ELF-1 (cell line): ENCODE measurements at places on chromosomes 7 and 10.

GRCh38 chr7:79159040-79159664 is 294.3 kb downstream of the MAGI2 start:
- DNase-seq = no peak

GRCh38 chr7:29893351-29893965 is 87.2 kb downstream of the WIPF3 start:
- no peak for DNase-seq

DNA sequence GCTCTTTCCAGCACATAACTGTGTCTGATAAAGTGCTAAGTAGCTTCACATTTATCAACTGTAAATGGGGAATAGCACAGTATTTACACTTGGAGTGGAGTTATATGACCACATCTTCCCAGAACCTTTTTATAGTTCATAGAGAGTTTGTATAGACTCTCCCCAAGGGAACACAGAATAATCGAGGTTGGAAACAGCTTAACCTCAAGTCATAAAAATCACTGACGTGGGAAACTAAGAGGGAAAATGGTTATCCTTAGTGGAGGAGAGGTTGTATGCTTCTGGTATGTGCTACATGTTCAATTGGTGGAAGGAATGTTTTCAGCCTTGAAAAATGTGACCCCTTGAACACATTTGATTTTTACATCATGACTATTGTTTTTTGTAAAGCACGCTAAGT is 167.9 kb upstream of the KIAA1217 start:
- DNase-seq = no peak

- no peak for DNase-seq
Observed at GRCh38 chr10:69873135-69873639, 71.5 kb downstream of the COL13A1 start.

DNA sequence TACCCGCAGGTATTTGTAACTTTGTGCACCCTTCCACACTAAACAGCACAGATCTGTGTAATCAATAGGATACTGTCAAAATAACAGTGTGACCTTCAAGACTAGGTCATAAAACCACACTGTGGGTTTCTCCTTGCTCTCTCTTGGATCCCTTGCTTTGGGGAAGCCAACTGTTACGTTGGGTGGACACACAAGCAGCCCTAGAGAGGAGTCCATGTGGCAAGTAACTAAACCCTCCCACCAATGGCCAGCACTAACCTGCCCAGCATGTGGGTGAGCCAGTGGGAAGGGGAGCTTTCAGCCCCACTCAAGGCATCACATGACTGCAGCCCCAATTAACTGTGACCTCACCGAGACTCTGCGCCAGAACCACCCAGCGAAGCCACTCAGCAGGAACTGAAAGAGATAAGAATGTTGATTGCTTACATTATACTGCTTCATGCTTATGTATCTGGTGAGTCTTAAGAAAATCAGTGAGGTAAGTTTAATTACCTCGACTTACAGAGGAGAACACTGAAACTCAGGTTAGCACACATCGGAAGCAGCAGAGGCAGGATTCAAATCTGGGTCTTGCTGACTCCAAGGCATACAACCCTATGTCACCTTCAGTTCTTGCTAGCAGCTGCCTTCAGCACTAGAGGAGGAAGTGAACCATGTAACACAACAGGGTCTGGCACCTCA is 9.4 kb upstream of the ZC3HAV1 start:
- DNase-seq = peak; percentile 48

DNA sequence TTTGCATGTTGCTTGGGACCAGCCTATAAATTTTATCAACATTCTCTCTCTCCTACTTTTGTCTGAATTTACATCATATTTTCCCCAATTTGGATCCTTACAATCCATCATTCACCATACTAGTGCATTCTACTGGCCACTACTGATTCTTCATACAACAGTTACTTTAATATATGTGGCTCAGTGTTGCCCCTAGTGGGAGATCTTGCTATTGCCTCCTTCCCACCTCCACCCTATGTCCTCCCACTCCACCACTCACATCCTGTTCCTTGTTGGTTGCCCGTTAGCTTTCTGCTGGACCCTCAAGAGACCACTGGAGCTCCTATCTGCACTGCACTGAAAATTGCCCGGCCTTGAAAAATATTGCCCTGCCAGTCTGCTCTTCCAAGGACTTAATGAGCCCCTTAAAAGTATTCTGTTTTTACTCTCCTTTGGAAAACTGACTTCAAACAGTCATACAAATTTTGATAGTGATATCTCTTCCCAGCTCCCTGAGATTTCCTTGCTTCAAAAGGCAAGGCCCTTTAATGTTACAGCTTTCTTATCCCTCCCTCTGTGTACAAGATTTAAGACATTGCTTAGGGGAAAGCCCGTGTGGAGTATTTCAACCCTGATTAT is 243.2 kb upstream of the TMEM229A start:
- DNase-seq = peak; percentile 39

- DNase-seq = peak; percentile 39
Observed at GRCh38 chr10:117162093-117163060, 24.3 kb upstream of the VAX1 start.

GRCh38 chr10:133452453-133452852 is 1.3 kb upstream of the SCART1 start:
- DNase-seq = no peak

DNA sequence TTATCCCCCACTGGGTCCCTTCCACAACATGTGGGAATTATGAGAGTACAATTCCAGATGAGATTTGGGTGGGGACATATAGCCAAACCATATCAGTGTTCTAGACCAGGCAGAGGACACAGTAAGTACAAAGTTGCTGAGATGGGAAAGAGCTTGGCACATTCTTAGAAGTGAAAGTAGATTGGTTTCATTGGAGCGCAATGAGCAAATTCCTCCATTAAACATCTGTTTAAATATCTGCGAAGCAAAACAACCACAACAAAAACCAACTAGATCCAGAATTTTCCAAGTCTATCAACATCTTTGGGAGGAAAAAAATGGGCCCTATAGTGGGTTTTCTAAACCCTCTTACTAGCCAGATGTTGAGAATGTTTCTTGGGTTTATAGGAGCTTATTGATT is 80.0 kb upstream of the STEAP1B start:
- DNase-seq = no peak

GRCh38 chr7:136139417-136139816 is 162.3 kb upstream of the MTPN start:
- no peak for DNase-seq

DNA sequence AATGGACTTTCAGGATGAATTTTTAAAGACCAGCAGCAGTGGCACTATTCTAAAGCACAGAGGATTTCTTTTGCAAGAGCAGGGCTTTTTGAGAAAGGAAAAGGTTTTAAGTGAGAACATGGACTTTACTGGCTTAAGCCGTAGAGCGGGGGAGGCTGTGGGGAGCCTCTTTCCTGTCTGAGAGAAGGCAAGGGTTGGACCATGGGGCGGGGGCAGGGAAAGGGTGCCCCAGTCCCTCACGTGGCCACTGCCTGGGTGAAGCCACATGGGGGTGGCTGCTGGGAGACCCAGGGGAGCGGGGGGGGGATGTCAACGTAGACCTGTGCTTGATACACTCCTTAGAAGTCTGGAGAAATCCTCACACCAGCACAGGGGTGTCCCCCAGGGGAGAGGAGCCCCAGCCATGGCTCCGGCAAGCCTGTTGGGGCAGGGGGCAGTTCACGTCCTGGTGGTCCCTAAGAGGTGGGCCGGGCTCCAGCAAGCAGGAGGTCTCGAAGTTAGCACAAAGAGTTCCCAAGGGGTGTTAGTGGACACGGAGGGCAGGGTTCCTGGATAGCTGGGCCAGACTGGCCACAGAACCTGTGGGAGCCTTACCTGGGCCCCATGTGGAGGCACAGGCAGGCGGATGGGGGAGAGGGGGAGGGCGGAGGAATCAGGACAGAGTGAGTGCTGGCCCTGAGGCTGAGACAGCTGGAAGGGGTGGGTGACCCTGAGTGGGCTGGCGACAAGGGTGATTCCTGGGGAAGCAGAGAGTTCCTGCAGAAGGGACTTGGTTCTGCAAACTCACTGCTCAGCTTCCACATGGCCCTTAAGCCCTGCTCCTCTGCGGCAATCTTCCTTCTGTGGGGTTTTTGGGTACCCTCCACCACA is 36.9 kb upstream of the ELFN1 start:
- DNase-seq = no peak

GRCh38 chr7:22435105-22435504 is 64.9 kb downstream of the STEAP1B start:
- DNase-seq = no peak

DNA sequence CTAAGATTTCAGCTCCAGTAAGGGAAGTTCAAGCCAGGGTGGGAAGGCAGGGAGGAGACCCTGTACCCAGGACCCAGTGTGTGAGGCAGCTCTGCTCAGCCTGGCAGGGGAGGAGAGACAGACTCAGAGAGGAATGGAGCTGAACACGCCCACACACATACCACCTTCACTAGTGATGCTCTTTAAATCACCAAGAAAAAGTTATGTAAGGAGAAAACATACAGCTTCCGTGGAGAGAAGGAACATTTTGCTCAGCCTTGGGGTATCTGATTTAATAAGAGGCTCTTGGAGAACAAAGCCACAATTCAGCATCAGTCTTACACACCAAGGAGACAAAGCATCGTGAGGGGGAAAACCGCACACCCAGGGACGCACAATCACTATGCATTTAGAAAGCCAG is 62.9 kb downstream of the PRKAG2 start:
- DNase-seq = no peak

- DNase-seq = peak; percentile 62
Observed at GRCh38 chr7:105580022-105580740, 1.1 kb downstream of the EFCAB10 start.

GRCh38 chr7:111090846-111091245 is at the start of gene LRRN3:
Gene LRRN3 (plus strand): TSS chr7:111091127. CDS start chr7:111122773, 31,646 bp downstream.
- peak; percentile 22 for DNase-seq

DNA sequence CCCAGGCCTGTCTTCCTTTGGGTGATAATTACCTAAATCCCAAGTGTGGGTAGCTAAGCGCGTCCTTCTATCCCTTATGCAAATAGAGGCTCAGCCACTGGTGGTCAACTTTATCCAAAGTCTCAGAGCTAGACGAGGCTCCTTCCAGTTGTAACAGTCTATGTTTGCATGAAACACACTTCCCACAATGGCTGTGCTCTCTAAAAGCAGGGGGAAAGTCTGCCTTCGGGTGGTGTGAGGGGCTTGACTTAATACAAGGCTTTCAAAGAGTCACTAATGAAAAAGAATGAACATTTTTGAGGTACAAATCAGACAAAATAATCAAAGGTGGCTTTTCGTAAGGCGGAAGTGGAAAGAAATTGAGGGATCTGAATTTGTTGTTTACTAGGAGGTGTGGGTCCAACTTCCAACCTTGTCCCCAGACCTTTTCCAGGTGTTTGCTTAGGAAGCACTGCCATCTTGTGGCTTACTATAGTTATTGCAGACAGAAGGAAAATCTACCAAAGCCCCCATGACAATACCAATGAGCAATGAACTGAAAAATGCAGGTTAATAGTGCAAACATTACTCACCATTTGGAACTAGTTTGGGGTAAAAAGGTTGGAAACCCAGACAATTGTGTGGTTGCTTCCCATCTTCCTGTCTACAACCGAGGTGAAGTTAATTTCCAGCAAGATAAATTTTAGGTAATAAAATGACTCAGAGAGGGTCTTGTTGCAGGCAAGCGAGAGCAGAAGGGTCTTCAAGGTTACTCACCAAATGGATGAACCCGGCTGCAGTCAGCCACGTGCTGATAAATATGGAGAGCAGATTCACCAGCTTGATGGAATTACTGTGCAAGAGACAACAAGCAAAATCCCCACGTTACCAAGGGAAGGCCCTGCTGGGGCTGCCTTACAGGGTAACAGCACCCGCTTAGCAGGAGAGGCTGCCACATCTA is 525.7 kb downstream of the KCNMA1 start:
- peak; percentile 64 for DNase-seq

DNA sequence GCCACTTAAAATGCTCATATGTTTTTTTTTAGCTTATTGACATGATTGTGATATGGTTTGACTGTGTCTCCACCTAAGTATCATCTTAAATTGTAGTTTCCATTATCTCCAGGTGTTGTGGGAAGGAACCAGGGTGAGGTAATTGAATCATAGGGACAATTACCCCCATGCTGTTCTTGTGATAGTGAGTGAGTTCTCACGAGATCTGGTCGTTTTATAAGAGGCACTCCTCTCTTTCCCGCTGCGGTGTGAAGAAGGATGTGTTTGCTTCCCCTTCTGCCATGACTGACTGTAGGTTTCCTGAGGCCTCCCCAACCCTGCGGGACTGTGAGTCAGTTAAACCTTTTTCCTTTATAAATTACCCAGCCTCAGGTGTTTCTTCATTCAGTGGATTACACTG is 80.5 kb upstream of the ETV1 start:
- no peak for DNase-seq

- no peak for DNase-seq
Observed at GRCh38 chr7:13731643-13732042, 257.8 kb downstream of the ETV1 start.

GRCh38 chr10:70475661-70476060 is 2.9 kb upstream of the PALD1 start:
- no peak for DNase-seq

GRCh38 chr7:138282997-138283396 is 177.1 kb upstream of the TRIM24 start:
- no peak for DNase-seq

DNA sequence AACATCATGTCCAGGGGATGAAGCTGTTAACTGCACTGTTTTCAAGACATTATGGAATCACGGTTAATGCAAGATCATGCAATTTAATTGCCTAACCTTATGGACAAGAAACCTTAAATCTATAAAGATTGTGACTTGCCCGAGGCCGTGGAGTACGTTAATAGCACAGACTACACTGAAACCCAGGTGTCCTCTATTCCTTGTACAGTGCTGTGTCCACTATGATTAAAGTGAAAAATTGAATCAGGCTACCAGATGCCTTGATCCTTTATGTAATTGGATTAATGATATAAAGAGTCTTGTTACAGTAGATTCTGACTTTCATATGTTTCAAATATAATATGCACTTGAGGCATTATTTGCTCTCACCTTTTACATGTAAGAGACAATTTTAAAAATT is 33.9 kb upstream of the ETV1 start:
- no peak for DNase-seq

- DNase-seq = no peak
Observed at GRCh38 chr7:54879776-54880175, 120.8 kb upstream of the SEC61G start.

GRCh38 chr10:4848356-4849041 is 22.5 kb downstream of the AKR1E2 start:
- DNase-seq = no peak

GRCh38 chr7:43163885-43164284 is 51.4 kb downstream of the HECW1 start:
- no peak for DNase-seq

DNA sequence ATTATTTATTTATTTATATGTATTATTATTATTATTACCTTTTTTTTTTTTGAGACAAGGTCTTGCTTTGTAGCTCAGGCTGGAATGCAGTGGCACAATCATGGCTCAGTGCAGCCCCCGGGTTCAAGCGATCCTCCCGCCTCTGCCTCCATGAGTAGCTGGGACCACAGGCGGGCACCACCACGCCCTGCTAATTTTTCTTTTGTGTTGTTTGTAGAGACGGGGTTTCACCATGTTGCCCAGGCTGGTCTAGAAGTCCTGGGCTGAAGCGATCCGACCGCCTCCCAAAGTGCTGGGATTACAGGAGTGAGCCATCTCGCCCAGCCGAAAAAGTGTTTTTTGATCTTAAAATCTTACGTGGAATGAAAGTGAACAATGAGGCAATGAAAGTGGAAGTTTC is 79.4 kb upstream of the C1GALT1 start:
- DNase-seq = no peak
